Epithelial cell of proximal tubule (primary cell): ENCODE measurements at places on chromosomes 6 and 20. TPM values are rescaled to one million over a fixed set of nuclear protein-coding genes. Genes with fewer than 3 reads are reported as not detected.

The BNIP5 gene
- total RNA-seq: under 0.01 TPM in 1 of 2 replicates, not detected in the other

The SRMS gene
- not detected in 2 replicates for total RNA-seq

The LY86 gene
- not detected in 2 replicates for total RNA-seq

The OTOR gene
- not detected in 2 replicates for total RNA-seq

The VNN1 gene
- total RNA-seq: under 0.01 and 0.14 TPM in 2 replicates

The EYS gene
- 0.06 and 0.07 TPM in 2 replicates for total RNA-seq

The TP53RK gene
- 21.0 and 22.8 TPM in 2 replicates for total RNA-seq

The FOXA2 gene
- not detected in 2 replicates for total RNA-seq

The TINAG gene
- total RNA-seq: 14.1 and 17.9 TPM in 2 replicates

The WFDC12 gene
- total RNA-seq: not detected in 2 replicates

The PDE7B gene
- 1.2 and 2.4 TPM in 2 replicates for total RNA-seq

The DDR1 gene
- total RNA-seq: 72.0 and 128 TPM in 2 replicates

The TCF21 gene
- total RNA-seq: 0.23 and 1.0 TPM in 2 replicates
